ENCODE measurements at places on chromosomes 1 and 21.
A peak's percentile ranks its signal among the peaks of the same experiment; 100 is the strongest.

DNA sequence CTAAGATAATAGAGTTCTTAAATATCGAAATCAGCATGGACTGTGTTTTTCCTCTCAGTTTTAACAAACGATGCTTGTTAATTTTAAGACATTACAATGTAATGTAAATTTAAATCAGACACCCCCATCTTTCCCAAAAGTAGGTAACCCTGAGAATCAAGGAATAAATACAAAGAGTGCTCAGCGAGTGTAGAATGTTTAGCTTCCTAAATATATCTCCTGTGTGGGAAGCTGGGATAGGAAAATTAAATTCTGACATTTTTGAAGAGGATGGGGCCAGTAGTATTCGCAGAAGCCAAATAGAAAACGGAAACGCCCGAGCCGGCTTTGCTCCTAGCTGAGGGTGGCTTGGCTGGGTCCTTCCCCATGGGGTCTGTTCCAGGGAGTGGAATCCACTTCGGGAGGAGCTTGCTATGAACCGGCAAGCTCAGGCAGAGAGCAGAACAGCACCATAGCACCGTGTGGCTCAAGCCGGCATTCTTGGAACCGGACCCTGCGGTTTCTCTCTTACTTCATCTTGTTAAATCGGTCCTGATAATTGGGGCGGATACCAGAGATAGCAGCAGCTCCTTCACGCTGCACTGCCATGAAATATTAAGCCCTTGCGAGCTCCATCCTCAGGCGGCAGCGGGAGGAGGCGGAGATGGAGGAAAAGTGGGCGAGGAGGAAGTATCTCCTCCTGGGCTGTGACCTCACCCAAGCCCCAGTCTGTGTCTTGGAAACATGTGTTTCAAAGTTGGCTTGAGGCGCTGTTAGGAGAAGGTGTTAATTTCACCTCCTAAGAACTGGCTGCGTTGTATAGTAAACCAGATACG, 24.9 kb downstream of the MAP3K7CL start:
- DNase-seq: no peak

DNA sequence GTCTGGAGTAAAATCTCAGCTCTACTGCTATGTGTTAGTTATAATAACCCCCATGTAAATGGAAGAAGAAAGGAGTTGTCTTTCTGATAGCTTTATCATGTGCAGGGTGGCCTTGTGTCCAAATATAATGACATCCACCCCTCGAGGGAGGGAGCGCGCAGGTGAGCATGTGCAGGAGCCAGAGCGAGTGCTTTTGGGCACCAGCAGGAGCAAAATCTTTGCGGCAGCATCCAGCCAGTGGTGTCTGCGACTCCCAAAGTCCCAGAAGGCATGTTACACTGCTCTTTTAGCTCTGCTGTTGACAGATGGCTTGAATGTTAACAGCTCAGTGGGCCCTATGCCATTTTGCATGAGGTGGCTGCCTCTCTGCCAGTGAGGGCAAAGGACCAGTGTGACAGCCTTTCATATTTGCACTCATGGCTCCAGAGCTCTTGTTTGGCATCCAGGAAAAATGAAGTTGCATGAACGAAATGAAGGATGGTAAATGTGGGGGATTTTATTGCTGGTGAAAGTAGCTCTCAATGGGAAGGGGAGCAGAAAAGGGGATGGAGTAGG, 146.7 kb downstream of the HMCN1 start:
- DNase-seq: no peak

DNA sequence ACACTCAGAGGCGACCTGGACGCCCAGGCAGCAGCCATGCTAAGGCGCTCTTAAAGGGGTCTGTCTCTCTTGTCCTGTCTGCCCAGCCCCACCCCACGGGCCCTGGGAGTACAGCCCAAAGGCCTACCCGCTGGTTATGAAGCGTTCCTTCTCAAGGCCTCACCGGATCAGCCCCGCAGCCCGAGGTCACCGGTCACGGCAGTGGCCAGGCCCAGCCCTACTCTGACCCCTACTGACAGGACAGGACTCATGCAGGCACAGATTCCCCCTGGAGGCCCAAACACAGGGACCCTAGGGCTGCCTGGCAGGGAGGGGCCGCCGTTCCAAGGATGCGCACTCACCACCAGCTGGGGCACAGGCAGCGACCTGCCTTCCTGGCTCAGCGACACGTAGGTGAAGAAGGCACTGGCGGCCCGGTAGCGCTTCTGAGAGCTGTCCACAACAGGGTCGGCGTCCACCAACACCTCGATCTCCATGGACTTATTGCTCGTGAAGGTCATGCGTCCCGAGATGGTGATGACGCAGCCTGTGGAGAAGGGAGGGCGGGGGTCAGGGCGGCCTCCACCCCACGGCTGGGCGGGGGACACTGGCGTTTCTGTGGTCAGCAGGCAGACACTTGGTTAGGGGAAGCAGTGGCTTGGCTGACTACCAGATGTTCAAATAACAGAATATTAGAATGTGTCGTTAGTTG, 20.0 kb upstream of the GPR153 start:
- no peak for DNase-seq

DNA sequence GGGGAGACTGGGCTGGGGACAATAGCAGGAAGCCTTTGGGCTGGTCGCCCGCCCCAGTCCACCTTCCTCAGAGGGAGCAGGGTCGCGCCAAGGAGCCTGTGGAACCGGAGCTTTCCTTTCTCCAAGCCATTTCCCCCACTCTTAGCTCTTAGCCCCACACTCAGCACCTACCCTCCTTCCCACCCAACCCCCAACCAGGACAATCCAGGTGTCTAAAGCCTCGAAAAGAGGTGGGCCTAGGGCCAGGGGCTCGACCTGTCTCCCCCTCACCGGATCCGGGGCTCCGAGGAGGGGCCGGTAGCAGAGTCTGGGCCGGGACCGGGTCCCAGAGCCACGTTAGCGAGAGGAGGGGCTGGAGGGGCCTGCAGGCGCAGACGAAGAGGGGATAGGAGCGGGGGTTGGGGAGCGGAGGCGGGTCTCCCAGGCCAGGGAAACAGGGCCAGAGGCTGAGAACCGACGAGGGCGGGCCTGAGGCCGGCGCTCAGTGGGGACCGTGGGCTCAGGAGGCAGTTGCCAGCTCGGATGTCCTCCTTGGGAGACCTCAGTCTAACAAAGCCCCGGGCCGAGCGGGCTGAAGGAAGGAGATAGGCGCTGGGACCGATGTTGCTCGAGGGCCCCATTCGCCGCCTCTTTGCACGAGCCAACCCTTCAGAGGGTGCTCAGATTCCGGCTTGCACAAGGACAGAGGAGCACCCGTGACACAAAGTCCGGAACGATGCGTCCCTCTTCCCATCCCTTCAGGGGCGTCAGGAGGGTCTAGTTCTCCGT, 943 bp downstream of the SEMA6C start:
- DNase-seq: peak; percentile 35

DNA sequence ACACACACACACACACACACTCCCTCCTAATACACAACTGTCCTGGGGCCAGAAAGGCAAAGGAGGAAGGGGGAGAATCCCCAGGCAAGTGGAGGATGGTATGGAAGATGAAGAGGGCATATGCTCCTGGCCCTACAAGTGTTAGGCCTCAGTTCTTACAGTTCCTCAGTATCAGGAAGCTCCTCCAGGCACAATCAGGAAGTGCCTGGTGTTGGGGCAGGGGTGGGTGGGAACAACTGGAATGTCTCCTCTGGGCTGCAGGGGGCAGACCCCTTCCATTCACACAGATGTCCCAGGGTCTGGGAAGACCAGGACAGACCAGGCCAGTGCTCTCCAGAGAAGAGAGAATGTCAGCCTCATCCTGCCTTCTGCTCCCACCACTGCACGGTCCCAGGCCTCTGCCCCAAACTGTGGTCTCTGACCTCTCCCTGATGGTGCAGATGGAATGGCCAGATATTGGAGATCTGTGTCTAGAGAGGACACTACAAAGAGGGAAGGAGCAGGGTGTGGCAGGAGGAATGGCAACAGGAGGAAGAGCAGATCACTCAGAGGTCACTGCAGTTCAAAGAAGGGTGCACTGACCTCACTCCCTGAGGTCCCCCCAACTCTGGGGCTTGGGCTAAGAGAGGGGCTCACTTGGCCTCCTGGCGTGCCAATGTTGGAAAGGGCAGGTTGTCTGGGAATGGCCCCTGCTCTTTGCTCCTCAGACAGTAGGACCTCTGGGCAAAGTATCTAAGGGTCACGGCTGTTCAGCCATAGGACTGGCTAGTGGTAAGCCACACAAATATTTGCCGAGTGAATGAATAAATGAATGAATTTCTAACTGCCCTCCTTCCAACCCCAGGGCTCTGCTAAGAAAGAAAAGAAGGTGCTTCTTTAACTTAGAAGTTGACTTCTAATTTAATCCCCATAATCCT, 2.5 kb upstream of the DENND2D start:
- DNase-seq: no peak

All from GM03348 (cell line).